ENCODE measurements at places on chromosomes 4 and X.

DNA sequence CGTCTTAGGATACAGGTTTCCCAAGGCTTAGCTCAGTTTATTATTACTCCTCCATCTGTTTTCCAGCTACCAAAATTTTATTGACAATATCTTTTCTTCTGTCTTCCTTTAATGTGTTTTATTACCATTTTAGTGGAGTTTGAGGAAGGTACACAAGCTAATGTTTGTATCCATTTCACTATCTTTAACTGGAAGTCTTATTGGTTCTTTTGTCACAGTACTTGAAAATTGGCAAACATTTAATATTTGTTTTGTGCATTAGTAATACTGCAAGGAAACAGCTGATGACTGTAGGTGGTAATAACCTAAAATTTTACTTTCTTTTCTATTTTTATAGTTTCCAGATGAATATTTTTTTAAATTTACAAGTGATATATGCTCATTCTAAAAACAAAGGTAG, 9.3 kb upstream of the ARL9 start:
- no peak for DNase-seq

- no peak for DNase-seq
These were observed 1066.0 kb upstream of the ADGRL3 start for GRCh38 chr4:60134099-60134498.

DNA sequence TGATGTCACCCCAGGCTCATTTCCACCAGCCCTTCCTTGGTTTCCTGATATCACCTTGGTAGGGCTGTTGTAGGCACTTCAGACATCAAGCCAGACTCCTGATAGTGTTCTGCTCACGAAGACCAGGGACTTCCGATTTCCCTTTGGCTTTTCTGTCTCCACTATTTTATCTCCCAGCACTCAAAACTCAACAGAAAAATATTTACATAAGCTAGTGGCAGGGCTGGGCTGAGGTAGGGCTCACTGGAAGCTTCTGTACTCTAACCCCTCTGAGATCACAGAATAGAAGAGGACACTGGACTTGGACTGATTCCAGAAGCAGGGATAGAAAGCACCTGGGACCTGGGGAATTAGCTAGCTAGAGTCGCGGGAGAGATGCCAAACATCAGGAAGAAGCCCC, 34.4 kb upstream of the EFNB1 start:
- DNase-seq = no peak

- no peak for DNase-seq
These were observed 447.7 kb downstream of the STIM2 start for GRCh38 chr4:27308379-27308778.

DNA sequence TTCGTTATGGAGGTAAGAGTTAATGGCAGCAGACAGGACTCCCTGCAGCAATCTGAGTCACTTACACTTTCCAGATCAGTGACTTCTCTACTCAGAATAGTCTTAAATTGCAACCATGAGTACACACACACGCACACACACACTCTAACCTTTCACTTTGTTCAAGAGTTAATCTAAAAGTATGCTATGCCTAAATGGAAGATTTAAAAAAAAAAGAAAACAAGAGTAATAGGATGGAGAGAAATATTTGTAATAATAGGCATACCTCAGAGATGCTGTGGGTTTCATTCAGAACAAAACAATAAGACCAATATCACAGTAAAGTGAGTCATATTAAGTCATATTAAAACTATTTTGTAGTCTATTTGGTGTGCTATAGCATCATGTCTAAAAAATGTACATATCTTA, 969.1 kb upstream of the PCDH10 start:
- peak; percentile 85 for DNase-seq

- no peak for DNase-seq
These were observed 114.3 kb downstream of the RBMX2 start for GRCh38 chrX:130516123-130516522.

- DNase-seq = no peak
These were observed 71.7 kb upstream of the TLR3 start for GRCh38 chr4:185997296-185997695.

- DNase-seq = no peak
These were observed 88.4 kb upstream of the TLL1 start for GRCh38 chr4:165784672-165785071.
